Fibroblast of lung (primary cell): ENCODE measurements at places on chromosomes 12 and 14.

DNA sequence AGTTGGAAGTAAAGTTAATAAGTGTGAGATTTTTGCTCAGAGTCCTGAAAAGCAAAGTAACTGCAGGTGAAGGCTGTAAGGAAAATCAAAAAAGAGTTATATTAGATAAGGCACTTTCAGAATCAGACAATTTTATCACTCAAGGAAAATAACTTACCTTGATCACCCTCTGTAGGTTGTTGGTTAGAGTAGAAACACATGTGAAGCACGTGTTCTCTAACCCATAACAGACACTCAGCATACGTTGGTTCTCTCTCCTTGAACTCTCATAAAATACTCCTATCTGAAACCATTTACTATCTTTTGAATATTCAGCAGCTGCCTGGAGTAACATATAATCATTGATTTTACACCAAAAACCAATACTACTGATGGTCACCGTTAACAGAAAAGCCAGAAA lies 335.5 kb downstream of the KCNH5 start:
- no peak for DNase-seq

DNA sequence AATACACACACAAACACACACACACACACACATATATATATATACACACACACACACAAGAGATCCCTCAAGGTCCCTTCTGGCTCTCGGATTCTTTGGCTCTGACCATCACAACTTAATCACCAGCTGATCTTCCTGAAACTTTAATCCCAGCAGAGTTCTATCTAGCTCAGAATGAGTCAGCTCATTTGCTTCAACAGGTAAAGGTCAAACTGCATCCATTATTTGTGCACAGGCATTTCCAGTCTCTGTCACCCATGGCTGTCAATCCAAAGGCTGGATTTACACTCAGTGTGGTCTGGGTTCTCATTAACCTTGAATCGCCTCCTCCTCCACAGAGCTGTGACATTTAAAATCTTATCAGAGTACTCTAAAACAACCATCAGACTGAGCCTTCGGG lies 113.3 kb upstream of the TMPO start:
- peak; percentile 42 for DNase-seq

- DNase-seq = peak; percentile 64
These were observed 45.3 kb upstream of the ANO6 start for GRCh38 chr12:45170456-45171042.

DNA sequence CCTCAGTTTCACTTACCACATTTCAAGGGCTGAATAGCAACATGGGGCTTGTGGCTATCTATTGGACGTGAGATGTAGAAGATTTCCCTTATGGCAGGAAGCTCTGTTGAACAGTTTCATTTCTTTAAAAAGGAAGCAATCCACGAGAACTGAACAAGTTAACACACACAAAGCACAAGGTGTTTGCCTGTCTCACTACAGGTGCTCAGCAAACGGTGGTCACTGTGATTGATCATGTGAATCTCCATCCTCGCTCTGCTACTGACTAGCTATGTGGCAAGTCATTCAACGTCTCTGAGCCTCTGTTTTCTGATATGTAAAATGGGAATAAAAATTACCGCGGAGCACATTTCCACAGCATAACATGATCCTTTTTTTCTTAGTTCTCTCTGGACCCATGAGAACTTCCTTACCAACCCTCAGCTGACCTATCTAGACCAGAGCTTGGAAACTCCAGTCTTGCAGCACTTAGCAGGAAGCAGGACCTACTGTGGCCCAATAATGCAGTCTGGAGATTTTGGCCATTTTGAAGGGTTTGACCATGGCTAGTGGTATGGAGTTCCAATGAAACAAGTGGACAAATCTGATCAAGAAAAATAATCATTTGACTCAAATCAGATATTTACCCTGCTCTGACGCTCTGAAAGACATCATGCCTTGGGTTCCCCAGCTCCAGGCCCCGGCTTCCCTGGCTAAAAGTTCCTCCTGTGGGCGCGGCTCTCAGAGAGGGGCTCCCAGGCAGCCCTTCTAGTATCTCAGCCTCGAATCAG lies 278.8 kb downstream of the ZFP36L1 start:
- no peak for DNase-seq

DNA sequence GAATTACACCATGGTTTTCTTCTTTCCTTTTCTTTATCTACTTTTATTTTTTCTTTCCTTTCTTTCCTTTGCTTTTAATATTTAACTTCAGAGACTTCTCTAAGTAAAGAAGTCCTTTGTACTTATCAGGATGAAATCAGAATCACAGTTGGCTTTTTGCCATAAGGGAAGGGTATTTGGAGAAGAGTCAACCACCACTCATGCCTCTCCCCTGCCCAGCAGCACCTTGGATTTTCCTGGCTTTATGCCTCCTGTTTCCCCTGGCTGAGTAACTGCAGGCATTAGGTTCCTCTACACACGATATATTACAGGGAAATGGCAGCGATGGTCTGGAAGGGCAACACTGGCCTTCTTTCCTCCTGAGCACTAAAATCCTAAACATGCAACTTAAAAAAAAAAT lies 266.4 kb upstream of the CAND1 start:
- DNase-seq = no peak

- no peak for DNase-seq
These were observed 26.4 kb downstream of the DEGS2 start for GRCh38 chr14:100132903-100133510.

DNA sequence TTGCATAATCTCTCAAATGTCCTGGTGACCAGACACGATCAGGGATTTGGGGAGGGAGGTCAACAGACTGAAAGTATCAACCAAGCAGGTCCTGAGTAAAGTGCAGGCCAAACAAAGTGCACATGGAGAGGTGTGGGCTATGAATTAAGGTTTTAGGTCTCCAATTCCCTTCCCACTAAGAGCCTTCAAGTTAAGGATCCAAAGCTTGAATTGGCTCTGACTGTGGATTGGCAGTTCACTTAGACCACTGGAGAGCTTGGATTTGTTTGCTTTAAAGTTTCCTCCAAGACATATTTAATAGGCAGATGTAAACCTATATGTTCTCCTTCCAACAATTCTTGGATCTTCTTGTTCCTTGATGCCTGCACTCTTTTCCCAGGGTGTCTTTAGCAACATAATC lies 129.6 kb upstream of the IGF1 start:
- DNase-seq = no peak

- DNase-seq = peak; percentile 49
These were observed 302.3 kb upstream of the RGS6 start for GRCh38 chr14:71629765-71630492.
